ENCODE measurements at places on chromosomes 13 and 19.

- DNase-seq, result no peak
Observed at GRCh38 chr19:23260956-23261355, 10.8 kb upstream of the ZNF724 start.

DNA sequence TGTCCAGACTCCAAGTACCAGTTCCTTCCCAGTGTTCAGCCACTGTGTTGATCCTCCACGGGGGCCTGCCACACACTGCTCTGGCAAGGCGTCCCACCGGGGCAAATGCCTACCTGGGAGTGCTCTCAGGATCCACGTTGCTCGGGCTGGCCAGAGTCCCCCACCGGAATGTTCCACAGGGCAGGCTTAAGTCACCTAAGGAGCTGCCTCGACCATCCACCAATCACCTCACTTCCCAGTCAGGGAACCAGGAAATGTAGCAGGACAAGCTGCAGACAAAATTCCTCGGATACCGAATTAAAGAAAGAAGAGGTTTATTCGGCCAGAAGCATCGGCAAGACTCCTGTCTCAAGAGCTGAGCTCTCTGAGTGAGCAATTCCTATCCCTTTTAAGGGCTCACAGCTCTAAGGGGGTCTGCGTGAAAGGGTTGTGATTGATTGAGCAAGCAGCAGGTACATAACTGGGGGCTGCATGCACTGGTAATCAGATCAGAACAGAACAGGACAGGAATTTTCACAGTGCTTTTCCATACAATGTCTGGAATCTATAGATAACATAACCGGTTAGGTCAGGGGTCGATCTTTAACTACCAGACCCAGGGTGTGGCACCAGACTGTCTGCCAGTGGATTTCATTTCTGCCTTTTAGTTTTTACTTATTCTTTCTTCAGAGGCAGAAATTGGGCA is 56.9 kb upstream of the EDNRB start:
- no peak for DNase-seq

DNA sequence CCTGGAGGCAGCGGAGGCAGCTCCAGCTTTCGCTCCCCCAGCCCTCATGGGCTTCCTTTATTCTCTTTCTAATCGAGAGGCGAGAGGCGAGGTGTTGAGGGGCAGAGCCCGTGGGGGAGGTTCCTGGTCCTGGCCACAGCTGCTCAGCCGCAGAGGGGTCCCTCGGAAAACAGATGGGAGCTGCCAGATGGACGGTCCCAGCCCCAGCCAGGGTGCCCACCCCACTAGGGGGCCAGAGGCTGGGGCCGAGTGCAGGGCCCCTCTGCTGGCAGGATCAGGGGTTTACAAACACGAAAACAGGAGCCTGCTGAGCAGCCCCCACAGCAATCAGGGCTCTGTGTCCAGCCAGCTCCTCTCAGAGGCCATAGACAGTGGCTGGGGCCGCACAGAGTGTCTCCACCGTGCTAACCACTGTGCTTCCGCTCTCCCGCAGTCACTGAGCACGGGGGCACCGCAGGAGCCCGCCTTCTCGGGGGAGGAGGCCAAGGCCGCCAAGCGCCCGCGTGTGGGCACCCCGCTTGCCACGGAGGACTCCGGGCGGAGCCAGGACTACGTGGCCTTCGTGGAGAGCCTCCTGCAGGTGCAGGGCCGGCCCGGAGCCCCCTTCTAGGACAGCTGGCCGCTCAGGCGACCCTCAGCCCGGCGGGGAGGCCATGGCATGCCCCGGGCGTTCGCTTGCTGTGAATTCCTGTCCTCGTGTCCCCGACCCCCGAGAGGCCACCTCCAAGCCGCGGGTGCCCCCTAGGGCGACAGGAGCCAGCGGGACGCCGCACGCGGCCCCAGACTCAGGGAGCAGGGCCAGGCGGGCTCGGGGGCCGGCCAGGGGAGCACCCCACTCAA is 182.2 kb downstream of the KDM4B start:
- no peak for DNase-seq

- DNase-seq, result peak; percentile 98
Observed at GRCh38 chr19:14366529-14366928, 14.7 kb upstream of the ADGRE5 start.

DNA sequence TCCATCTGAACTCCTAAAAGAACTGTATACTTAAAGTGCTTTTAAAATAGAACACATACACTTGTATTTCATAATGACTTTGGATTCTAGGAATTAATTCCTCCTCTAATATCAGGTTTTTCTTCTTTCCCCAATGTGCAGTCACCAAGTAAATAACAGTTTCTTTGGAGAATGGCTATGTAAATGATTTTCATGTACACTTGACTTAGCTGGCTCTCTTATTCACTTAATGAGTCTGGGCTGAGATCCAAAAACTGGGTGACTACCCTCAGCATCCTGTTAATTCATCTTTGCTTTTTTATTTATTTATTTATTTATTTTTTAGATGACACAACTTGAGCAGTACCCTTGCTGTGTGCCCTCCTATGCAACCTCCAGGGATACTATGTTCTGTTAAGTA is 1003.7 kb downstream of the SLITRK1 start:
- DNase-seq, result no peak

Measured in small intestine (tissue), 16 donors.